ENCODE measurements at places on chromosomes 2 and 18. TPM values are rescaled to one million over a fixed set of nuclear protein-coding genes. Genes with fewer than 3 reads are reported as not detected.

- no peak for DNase-seq
- no peak overlapping the region for H3K4me3 ChIP-seq
- H3K36me3 ChIP-seq: peaks cover 18% of the 10 kb centered on the region
- peaks cover 41% of the 10 kb centered on the region for H3K4me1 ChIP-seq
- no peak overlapping the region for H3K27ac ChIP-seq
- no peaks in the 10 kb centered on the region for H3K27me3 ChIP-seq
These were observed 78.6 kb downstream of the HAUS1 start for GRCh38 chr18:46182633-46183358.

DNA sequence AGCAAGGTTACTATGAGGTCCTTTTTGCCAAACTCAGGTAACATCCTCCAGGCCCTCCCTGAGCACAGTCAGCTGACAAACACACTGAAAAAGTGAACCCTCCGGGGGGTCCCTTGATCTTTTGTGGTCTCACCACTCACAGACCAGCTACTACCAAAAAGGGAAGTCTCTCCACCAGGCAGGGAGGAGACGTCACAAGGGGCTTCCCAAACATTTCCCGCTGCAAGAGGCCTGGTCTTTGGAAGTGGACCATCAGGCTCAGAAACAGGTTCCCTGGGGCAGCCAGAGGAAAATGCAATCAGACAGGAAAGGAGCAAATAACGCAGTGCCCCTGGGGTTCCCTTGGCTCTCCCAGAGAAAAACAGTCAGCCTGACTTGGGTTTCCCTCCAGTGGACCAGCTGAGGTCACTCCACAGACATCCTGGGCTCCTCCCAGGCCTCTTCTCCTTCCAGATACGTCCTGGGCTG is 38.7 kb upstream of the POMC start:
- no peak overlapping the region for H3K4me3 ChIP-seq
- H3K27me3 ChIP-seq: no peaks in the 10 kb centered on the region
- peaks cover 15% of the 10 kb centered on the region for H3K4me1 ChIP-seq

GRCh38 chr2:120820953-120821279 is 85.2 kb downstream of the GLI2 start:
- no peak overlapping the region for H3K27ac ChIP-seq
- H3K36me3 ChIP-seq: no peaks in the 10 kb centered on the region
- DNase-seq: no peak
- H3K4me3 ChIP-seq: no peak overlapping the region

DNA sequence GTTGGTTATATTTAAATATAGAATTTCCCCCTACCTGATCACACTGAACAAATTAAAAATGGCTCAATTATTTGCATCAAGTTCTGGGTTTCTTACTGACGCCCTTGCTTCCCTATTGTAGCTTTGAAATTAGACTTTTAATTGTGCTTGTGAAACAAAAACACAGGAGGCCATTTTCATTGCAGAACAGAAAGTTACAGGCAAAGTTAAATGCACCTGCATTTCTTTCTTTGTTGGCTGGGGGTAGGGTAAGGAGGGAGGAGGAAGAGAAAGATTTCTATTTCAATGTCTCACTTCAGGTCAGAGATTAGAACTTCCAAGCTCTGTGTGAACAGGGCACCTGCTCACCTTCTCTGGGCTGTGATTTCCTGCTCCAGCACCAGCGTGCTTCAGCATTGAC is 199.6 kb downstream of the BCL11A start:
- H3K27me3 ChIP-seq: no peaks in the 10 kb centered on the region
- H3K27ac ChIP-seq: no peak overlapping the region
- DNase-seq: no peak
- no peaks in the 10 kb centered on the region for H3K36me3 ChIP-seq

DNA sequence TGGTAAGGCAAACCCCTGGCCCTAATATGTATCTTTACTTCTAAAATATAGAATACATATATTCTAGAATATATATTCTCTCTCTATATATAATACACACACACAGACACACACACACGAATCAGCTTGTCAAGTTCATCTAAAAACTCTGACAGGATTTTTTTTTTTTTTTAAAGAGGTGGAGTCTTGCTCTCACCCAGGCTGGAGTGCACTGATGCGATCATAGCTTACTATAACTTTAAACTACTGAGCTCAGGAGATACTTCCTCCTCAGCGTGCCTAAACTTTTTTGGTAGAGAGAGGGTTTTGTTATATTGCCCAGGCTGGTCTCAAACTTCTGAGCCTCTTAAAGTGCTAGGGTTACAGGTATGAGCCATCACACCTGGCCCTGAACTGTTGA is 45.2 kb downstream of the DOK1 start:
- H3K36me3 ChIP-seq: no peaks in the 10 kb centered on the region
- H3K4me3 ChIP-seq: no peak overlapping the region

PPIL3 gene
- total RNA-seq: 52.8 TPM

GRCh38 chr2:64943387-64944150 is 45.6 kb upstream of the SLC1A4 start:
- no peaks in the 10 kb centered on the region for H3K27me3 ChIP-seq
- H3K4me3 ChIP-seq: no peak overlapping the region

TUBA4B gene
- total RNA-seq: not detected

DNA sequence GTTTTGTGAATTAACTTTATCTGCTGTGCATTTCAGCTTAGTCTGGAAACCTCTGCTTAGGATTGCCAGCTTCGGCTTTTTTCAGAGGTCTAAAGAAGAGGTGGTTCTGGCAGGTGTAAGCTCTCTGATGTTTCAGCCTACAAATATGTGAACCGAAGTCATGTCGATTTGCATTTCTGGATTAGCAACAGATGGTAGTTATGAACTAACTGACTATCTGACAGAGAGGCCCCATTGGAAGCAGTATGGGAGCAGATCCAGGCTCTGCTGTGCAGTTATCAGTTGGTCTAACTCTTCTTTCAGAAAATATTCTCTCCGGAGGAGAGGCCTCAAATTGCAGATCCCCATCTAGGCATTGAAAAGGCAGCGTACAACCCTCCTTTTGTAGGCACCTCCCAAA is 32.7 kb upstream of the SPRED2 start:
- peaks cover 16% of the 10 kb centered on the region for H3K27me3 ChIP-seq
- no peaks in the 10 kb centered on the region for H3K36me3 ChIP-seq
- no peak for DNase-seq
